ENCODE measurements at places on chromosomes 3 and 15.

DNA sequence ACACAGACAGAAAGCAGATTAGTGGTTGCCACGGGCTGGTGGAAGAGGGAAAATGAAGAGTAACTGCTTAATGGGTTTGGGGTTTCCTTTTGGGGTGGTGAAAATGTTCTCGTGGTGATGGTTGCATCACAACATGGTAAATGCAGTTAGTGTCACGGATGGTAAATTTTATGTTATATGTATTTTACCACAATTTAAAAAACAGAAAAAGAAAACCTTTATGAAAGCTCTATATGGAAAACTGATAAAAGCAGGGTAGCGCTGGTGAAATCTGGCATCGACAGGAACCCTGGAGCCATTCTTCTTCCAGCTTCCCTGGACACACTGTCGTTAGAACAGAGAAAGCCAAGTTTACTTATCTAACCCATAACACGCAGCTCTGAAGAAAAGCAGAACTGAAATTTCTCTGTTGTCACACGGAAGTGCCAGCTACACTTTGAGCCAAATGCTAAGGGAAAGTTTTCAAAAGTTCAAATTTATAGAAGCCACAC, 287.7 kb upstream of the NR2F2 start:
- DNase-seq = no peak

DNA sequence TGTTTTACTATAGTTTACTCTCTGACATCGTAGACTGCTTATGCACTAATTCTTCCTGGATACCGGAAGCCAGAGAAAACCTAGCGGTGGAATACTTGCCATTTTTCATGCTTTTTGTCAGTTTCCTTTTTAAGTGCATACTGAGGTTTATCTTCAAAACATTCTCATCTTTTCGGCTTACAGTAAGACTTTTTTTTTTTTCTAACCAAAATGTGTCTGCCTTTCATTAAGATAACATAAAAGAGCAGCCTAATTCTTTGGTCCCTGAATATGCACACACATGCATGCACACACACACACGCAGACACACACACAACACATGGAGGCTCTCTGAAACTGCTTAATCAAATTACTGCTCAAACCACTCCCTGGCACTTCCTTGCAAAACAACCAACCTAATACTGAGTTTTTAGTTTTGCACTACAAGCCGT, 1.3 kb downstream of the ZNF445 start:
- peak; percentile 43 for DNase-seq

- peak; percentile 74 for DNase-seq
Measured at GRCh38 chr15:70741677-70742293, 21.6 kb downstream of the UACA start.

DNA sequence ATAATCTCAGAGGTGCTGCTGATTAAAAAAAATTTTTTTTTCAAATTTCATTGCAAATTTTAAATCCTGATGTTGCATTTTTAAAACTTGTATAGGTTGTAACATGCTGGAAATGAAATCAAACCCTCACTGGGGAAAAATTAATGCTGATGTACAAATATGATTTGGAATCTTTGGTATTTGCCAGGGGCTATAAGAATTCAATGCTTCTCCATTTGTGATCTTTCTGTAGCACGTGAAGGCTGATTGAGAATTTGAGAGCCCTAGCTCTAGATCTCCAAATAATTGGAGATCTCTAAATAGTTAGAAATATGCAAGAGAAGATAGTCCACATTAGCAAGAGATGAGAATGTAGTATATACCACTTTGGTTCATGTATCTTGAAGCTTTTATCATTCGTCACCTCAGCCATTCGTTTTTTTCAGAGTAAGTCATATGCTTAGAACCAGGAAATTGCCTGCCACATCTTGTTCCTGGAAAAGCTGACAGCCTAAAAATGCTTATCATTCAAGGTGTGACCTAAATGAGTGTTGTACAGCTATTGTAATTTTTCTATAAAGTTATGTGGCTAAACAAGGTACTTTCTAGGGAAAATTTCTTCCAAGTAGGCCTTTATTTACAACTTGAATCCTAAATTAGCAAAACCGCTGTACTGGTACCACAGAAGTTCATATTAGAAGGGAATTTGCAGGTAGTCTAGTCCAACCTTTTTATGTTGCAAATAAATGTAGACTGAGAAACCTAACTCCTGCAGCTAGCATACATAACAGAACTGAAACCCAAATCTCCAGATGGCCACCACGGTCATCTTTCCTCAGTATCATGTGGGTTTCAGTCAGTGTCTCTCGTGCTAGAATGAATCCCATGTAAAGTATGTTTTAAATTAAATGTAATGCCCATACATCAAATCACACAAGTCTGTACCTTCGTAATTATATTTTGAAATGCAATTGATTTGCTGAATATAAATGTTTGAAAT, 48.5 kb downstream of the FNDC3B start:
- DNase-seq = no peak

- DNase-seq = no peak
Measured at GRCh38 chr3:59273976-59274375, 224.2 kb upstream of the CFAP20DC start.

DNA sequence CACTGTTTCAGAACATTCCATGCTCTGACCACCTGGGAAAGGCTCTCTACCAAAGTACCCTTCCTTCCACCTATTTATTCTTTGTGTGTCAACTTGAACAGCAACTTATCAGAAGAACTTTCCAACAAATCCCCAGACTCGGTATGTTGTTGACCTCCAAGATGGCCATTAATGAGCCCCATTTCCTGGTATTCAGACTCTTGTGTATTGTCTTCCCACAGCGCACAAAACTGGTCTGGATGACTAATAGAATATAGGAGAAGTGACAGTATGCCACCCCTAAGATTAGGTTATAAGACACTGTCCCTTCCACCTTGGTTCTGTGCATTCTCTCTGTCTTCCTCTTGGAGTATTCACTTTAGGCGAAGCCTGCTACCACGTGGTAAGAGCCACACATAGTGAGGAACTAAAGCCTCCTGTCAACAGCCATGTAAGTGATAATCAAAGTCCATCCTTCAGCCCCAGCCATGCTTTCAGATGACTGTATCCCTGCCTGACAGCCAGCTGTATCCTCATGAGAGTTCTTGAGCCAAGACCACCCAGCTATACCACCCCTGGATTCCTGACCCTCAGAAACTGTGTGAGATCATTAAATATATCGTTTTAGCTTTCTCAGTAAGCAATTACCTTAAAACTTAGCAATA, 481.7 kb downstream of the MAGI1 start:
- DNase-seq = no peak

DNA sequence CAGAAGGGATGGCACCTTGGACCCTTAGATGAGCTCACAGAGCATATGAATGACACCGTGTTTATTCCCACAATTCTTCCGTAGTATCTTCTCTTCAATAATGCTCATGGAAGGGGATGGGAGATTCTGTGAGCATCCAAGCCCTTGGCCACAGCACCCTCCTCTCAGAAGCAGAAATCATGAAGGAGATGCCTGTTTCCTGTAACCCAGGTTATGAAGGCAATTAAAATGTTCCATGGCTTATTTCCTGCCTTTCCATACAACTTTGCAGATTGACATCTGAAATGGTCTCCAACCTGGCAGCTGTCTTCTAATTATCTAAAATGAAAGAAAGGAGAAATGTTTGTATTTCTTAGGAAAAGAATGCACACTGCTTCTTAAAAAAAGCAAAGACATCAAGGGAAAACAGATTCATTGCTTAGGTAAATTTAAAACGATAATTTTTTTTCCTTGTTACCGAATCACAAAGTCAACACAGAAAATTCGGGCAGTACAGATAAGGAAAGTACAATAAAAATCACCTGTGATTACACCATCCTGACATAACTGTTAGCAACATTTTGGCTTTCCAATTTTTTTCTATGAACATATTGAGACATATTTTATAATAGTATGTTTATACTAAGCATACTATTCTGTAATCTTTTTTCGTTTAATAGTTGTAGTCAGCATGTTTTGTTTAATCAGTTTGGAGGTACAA, 128.5 kb downstream of the SQOR start:
- DNase-seq = no peak

- DNase-seq = peak; percentile 30
Measured at GRCh38 chr3:57093971-57094535, 33.6 kb downstream of the SPATA12 start.

GRCh38 chr3:183966361-183966791, 51.3 kb downstream of the ABCC5 start:
- DNase-seq = no peak

- peak; percentile 59 for DNase-seq
Measured at GRCh38 chr3:100590114-100590839, 19.1 kb upstream of the ADGRG7 start.

DNA sequence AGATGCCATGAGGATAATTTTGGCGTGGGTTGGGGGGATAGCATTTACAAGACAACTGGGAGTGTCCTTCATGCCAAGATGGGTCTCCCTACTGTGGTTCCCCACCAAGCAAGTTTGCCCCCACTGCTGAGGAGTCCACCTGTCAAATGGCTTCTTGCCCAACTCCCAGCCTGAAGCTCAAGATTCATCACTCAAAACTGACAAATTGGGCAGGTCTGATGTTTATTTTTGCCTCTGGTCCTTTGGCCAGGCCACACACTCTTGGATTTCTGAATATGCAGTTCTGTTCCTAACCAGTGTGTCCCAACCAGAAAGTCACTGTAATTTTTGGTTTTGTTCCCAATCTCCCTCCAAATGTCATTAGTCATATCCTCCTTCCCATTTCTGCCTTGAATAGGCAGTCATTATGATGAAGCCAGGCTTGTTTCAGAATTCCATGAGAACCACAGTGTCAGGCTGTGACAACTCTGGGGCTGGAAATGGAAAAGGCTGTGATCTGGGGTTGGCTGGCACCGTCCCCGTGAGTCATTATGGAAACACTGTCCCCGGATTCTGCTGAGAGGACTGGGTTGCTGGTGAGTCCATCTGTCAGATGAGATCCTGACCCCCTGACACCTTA, 29.3 kb upstream of the MEF2A start:
- DNase-seq = peak; percentile 83

- DNase-seq = no peak
Measured at GRCh38 chr3:191476066-191476772, 15.3 kb downstream of the PYDC2 start.

DNA sequence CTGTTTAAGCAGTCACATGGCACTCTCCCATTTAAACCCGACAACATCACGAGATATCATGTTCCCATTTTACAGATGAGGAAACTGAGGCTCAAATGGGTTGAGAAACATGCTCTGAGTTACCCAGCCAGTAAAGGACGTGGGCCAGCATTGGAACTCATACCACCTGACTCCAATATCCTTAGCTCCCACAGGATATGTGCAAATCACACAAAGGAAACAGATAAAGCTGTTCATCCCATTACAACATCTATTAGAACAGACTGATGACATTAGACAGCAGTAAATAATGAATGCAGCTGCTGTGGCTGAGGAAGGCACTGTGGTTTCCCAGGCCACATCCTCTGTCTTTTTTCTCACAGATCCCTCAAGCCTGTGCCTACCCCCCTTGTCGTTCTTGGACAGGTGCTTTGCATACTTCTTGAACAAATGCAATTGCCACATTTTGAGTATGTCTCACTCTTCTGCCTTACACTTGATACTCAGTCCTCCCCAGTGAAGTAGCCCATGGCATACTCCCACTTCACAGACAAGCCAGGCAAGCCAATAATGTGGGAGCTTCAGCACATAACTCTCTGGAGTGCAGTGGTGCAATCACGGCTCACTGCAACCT, 17.7 kb downstream of the FRMD4B start:
- no peak for DNase-seq

DNA sequence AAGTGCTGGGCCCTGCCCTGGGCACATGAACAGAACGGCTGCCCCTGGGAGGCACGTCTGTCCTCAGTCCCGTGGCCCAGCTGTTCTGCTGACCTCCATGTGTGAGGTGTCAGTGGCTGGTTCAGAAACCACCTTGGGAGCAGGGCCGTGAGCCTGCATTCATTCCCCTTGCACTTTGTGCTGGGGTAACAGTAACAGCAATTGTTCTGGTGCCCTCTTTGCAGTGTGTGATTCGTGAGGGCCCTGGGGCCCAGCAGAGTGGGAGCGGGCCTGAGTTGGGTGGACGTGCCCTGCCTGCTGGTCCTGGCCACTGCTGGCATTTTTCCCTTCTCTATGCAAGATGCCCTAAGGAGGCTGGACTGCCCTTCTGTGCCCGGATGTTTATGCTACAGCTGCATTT, 50.4 kb upstream of the MYZAP start:
- no peak for DNase-seq

DNA sequence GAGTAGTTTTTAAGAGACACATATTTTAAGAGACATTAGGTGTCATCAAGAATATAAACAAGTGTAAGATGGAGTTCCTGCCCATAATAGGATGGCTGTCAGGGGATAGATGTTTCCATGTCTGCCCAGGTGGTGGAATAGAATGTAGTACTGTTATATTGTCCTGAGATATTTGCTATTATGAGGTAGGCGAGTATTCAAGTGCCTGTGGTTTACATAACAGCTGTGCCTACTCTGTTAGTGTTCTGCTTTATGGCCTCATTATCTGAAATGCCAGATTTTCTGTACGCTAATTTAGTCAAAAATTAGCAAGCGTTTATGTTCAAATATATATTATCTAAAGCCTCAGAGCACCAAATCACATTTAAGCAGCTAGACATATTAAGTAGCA, 360.2 kb upstream of the ROPN1 start:
- DNase-seq = no peak

DNA sequence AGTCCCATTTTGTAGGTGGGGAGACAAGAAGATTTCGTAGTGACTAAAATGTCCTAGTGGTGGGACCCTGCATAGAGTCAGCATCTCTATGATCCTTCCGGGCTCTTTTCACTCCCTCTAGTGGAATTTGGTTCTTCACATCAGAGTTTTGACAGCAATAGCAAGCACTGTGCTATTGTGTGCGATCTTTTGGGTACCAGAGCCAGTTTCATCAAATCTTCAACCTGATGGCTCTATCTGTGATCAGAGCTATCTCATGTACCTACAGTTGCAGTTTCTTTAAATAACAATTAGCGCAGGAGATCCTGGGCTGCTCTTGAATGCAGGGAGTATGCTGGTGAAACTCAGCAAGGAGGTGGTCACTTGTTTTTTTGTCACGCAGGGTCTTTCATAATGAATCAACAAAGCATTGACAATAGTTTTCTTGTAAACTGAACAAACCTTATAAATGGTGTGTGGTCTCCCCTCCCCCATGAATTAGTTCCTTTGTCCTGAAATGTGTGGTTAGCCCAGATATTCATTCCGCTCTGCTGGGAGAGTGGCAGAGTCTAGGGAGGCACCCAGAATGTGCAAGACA, 257.2 kb upstream of the SOX2 start:
- no peak for DNase-seq

- DNase-seq = peak; percentile 42
Measured at GRCh38 chr3:141853081-141853601, 23.3 kb upstream of the ATP1B3 start.

- DNase-seq = no peak
Measured at GRCh38 chr3:127718245-127718915, 45.6 kb downstream of the ABTB1 start.
